ENCODE measurements at places on chromosomes 1 and 21.

DNA sequence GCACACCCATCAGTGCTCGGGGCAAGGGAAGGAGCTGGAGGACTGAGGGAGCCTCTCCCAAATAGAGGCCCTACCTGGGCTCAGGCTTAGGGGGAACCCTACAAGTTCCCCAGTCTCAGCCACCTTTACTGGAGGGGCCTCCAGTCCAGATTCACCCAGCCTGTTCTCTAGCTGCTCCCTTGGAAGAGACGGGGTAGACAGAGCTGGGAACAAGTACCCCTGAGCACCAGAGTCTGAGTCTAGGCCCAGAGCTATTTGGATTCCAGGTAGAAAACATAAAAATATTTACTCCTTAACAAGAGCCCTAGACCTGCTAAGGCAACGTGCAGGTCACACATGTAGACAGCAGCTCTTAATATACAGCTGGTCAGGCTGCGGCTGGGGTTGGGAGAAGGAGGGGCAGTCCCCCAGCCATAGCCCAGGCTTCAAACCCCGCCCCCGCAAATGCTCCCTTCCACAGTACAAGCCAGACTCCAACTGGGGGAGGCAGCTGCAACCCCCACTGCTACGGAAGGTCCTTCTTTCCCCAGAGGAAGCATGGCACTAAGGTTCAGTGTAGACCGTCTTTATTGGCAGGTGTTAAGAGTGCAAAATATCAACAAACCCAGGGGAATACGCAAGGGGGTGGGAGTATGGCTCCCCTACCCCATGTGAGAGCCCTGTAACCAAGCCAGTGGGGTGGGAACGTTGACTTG is 8.0 kb downstream of the TENT5B start:
- DNase-seq, result peak; percentile 40

GRCh38 chr21:43727519-43728153 is 8.7 kb downstream of the PDXK start:
- DNase-seq, result no peak

GRCh38 chr21:18424276-18424675 is 20.7 kb upstream of the TMPRSS15 start:
- DNase-seq, result no peak

GRCh38 chr21:34935452-34935851 is 113.7 kb downstream of the RUNX1 start:
- DNase-seq, result no peak

GRCh38 chr1:153403421-153404085 is 12.7 kb upstream of the S100A8 start:
- DNase-seq, result no peak

GRCh38 chr1:212179394-212180076 is 105.7 kb upstream of the PPP2R5A start:
- peak; percentile 22 for DNase-seq

GRCh38 chr1:32771561-32772280 is 45.4 kb downstream of the YARS1 start:
- DNase-seq, result no peak

DNA sequence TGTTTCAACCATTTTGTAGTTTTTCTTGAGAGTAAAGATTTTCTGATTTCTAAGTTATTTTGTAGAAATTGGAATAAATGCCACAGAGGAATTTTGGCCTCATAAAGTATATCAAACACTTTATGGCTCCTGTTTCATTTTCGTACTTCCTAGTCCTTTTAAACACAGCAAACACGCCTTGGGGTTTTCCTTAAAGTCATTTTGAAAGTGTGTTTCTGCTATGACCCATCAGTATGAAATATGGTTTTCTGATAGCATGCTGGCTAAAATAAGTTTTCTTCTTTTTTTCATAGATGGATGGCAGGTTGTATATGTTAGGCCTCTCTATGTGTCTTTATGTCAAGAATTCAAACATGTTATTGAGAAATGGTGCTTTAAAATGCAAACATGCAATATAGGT is 940.1 kb upstream of the TMPRSS15 start:
- no peak for DNase-seq

DNA sequence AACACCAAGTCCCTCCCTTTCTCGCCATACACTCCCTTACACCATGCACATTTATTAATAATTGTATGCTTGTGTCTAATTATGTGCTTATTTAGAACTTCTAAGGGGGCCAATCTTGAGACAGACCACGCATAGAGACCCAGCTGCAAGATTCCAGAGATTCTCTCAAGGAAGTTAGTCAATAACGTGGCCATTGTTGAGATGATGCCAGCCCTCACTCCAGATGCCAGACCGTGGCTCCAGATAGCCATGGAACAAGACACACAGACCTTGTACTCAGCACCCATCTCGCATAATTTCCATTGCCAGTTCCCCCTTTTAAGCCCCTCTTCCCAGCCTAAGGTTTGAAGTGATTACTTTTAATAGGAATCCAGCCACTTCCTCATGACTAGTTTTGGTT is 62.4 kb downstream of the DIRAS3 start:
- no peak for DNase-seq

GRCh38 chr1:36805979-36806640 is 228.2 kb downstream of the GRIK3 start:
- DNase-seq, result no peak

- DNase-seq, result no peak
Measured at GRCh38 chr1:222749927-222750326, 12.9 kb downstream of the FAM177B start.

DNA sequence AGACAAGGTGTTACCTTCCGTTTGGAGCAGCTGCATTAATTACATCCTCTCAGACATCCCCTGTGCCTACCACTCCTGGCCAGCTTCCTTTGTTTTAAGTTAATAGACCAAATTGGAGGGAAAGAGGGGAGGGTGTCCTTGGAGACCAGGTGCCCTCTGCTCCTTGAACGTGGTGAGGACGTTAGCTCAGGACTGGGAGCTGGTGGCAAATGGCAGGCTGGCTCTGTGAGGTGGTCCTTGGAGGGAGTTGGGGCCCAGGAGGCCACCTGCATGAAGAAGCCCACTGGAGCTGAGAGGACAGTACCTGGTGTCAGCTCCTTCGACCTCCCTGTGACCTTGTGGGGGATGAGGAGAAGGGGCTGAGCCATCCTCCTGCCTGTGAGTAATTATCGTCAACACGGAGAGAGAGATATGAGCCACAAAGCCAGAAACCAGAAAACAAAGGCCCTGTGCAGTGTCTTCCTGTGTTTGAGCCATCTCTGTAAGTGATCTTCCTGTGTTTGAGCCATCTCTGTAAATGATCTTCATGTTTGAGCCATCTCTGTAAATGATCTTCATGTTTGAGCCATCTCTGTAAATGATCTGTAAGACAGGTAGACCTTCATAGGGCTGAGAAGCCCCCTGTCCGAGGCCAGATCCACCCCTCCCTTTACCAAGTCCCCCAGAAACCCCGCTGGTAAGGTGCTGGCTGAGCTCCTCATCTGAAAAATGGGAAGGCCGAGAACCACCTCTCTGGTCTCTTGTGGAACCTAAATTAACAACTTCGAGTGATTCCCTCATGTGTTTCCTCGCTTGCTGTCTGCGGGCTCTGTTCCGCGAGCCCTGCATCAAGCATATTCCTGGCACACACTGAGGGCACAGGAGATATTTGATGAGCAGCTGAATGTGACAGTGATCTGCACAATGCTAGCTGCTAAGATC is 126.0 kb downstream of the CAMTA1 start:
- DNase-seq, result peak; percentile 8

GRCh38 chr1:165884009-165884689 is 56.7 kb downstream of the UCK2 start:
- DNase-seq, result no peak

- DNase-seq, result no peak
Measured at GRCh38 chr21:27101523-27101922, 134.6 kb upstream of the ADAMTS5 start.

- DNase-seq, result no peak
Measured at GRCh38 chr1:18632783-18633421, 2.3 kb downstream of the PAX7 start.

DNA sequence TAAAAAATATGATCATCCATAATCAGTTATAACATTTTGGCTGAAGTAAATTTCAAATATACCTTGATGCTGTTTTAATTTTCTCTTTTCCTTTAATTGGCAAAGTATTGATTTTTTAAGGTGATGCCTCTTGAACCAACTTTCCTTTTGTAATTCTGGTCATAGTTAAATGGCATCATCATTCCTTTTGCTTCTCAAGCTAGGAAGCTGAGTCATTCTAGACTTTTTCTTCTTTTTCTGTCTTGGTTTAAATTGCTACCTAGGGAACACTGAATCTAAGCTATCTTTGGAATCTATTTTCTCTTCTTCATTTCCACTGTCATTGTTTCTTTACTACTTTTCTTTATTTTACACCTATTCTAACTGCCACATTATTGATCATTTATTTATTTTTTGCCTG is 162.7 kb downstream of the HMCN1 start:
- DNase-seq, result peak; percentile 3

GRCh38 chr1:41380979-41381691 is 19.9 kb downstream of the FOXO6 start:
- DNase-seq, result no peak

- no peak for DNase-seq
Measured at GRCh38 chr1:9263984-9264872, 28.5 kb upstream of the SPSB1 start.

- DNase-seq, result no peak
Measured at GRCh38 chr21:44847261-44848056, 26.0 kb downstream of the PTTG1IP start.

GRCh38 chr1:21586846-21587601 is 77.8 kb downstream of the ALPL start:
- peak; percentile 95 for DNase-seq

GRCh38 chr1:231421546-231421970 is 529 bp downstream of the EGLN1 start:
- no peak for DNase-seq

DNA sequence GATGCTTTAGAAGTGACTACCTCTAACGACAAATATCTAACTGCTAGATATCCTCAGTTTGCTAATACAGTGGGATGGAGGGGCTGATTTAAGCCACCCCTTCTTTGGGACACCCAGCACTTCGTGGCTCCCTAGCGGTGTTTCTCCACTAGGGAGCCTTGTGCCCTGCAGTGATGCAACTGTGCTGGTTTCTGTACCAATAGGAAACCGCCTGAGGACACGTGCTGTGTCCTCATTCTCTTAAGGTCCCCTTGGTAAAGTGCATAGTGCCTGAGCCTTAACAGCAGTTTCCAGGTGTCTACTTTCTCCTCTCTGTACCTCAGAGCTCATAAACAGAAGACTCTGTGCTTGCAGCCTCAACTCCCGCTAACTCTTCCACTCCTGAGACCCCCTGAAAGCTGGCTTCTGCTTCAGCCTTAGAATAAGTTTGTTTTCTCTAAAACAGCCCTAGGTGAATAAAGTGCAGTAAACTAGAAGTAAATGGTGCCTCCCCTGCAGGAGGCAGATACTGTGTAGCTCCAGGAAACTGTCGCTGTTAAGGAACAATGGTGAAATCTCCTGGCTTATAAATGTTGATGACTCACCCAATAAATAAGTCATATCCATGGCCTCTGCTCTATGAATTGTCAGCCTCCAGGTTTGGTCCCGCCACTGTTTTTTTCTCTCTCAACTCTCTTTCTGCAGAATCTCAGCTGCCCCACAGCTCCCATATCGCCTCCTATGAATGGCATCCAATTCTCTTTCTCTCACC is 130.4 kb downstream of the AK5 start:
- DNase-seq, result no peak

- DNase-seq, result peak; percentile 66
Measured at GRCh38 chr1:164630626-164631396, 71.8 kb downstream of the PBX1 start.

DNA sequence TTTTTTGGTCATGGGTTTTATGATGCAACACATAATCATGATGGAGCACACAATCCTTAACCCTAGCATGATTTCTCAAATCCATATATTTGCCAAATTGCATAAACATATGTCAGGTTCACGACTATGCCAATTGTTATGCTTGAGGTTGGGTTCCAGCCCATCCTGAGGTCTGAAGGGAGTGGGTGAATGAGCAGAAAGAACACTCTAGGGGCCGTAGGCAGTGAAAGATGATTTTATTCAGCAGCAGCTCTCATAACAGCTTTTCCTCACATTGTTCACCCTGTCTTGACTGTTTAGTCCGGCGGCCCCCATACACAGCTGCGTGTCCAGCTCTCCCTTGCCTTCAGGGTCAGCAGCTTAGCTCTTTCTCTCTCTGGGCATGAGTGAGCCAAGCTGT is 627.7 kb downstream of the PLA2G4A start:
- DNase-seq, result no peak

GRCh38 chr1:111846842-111847241 is 91.1 kb downstream of the DDX20 start:
- DNase-seq, result no peak

DNA sequence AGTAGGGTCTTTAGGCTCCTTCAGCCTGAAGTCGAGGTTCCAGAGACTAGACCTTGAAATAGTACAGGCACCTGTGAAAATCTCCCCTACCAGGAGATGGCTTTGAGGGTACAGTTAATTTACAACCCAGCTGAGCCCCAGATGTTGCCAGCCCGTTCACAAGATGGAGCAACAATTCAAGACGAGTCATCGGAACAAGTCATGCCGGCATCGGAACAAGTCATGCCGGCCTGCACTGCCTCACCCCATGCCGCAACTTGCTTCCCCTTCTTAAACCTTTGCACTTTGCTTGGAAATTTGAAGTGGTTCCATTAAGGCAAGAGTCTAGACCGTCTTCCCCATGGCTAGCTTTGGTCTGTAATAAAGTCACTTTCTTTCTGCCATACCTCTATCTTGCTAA is 16.0 kb downstream of the HHAT start:
- no peak for DNase-seq

DNA sequence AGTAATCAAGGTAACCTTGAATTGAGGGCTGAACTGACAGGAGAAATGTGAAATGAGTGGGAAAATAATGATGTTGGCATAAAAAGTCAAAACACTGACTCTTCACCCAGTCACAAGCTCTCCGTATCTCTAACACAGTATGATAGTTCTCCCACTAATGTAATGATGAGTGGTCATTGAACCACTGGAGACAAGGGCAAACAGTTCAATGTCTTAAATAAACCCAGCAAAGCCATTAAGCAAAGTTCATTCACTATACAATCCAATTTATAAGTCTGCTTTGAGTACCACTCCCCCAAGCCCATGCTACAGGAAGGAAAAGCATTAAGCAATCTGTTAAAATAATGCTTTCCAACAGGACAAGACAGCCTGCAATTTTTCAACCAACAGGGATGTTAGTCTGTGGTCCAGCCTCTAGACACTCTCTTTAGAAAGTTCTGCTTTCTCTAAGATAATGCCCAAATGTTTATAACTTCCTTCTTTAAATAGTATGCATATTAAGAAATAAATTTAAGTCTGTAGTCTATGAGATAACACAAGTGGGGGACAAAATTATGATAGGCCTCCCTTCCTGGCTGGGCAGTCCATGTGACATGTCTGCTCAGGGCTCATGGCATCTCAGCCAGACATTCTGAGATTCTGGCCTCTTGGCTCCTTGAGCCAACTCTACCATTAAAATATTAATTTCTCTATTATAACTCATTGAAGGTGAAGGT is 25.5 kb upstream of the DDAH1 start:
- no peak for DNase-seq

- DNase-seq, result no peak
Measured at GRCh38 chr1:186760446-186760845, 68.3 kb upstream of the PLA2G4A start.

GRCh38 chr1:174789399-174789798 is 210.3 kb upstream of the CACYBP start:
- DNase-seq, result peak; percentile 84
